Activated naive CD8-positive, alpha-beta T cell treated with anti-CD3 and anti-CD28 coated beads, Interleukin-2, amount 10 ng/mL, durations not matched to agents 7 days and 5 days (primary cell): ENCODE measurements at places on chromosomes 11 and 22. TPM values are rescaled to one million over a fixed set of nuclear protein-coding genes. Genes with fewer than 3 reads are reported as not detected.

DNA sequence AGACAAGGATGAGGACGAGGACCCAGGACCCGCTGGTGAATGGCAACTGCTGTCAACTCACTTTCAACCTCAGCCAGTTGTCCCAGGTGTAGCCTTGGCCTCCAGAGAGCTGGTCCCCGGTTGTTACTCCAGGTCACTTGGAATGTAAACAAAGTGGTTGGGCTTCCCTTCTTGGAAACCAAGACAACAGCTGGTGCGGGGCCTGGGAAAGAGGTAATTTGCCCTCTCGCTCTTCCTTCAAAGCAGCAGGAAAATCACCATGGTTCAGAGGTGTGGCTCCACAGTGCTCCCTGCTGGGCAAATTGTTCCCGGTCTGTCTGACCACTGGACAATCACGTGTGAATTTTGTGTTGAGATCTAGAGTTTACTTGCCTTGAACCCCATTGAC, 15.0 kb downstream of the SLC1A2 start:
- DNase-seq: no peak

- DNase-seq: no peak
Observed at GRCh38 chr11:10208131-10208575, 85.9 kb downstream of the SBF2 start.

UPK3A gene
- total RNA-seq: not detected

JRKL gene
- total RNA-seq: 14.1 TPM

DNA sequence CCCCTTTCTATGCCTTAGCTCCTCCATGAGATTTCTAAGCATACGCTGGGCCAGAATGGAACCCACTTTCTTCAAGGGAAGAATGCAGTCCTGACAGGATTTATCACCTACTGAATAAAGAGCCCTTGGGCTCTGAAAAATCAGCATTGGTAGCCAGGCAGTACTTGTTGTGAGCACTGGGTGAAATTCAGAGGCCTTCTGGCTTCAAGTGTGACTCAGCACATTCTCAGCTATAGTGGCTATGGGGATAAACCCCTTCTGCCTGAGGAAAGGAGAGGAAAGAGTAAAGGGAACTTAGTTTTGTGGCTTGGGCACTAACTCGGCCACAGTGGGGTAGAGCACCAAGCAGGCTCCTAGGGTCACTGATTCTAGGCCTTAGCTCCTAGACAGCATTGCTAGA, 574.8 kb downstream of the JRKL start:
- no peak for DNase-seq

TTLL1 gene
- 10.7 TPM for total RNA-seq

GRCh38 chr11:118998388-118998717, 415 bp downstream of the CENATAC start:
- no peak for DNase-seq

DNA sequence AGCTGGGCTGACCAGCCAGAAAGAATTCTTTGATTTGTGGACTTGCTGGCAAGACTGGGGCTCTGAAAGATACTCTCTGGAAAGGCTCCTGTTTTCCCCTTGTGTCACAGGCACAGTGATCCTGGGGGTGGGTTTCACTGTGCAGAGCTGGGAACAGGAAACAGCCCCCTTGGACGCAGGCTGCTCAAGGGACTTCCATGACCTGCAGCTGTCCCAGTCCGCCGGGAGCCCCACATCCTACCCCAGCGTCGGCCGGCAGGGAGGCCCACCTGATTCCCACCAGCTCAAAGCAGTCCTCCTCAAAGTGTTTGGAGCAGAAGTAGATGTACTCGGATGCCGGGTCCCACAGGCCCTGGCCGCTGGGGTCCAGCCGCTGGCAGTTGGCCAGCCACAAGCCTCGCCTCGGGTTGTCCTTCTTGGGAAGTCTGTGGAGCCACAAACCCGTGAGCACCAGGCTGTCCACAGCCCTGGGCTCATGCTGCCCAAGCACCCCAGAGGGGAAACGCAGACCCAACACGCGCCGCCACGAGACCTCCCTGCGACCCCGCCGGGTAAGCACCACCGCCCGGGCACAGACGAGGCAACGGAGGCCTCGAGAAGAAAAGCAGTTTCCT, 824 bp downstream of the THAP7 start:
- DNase-seq: no peak

GRCh38 chr11:122656631-122657101, 1.1 kb downstream of the UBASH3B start:
- no peak for DNase-seq

- no peak for DNase-seq
Observed at GRCh38 chr11:11072067-11072466, 214.2 kb upstream of the ZBED5 start.

DNA sequence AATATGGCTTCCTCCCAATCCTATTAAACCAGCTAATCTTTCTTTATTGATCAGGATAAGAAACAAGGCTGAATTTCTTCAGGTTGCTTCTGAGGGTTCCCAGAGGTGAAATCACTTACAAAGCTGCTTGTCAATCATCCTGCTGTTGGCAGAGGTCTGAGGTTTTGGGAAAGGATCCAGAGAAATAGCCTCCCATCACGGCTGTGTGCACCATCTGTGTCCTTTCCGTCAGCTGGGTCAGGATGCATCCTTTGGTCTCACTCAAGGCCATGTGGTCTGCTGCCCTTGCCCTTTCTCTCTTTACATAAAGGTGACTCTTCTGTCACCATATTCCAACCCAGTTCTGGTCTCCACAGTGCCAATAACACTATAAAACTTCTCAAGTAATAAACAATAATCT, 113.4 kb upstream of the TEAD1 start:
- DNase-seq: no peak
